Large intestine (tissue), 12 donors: ENCODE measurements at places on chromosomes 13 and 19. TPM values are rescaled to one million over a fixed set of nuclear protein-coding genes. Genes with fewer than 3 reads are reported as not detected.

- H3K27ac ChIP-seq, result no peak overlapping the region
- DNase-seq, result no peak
- no peaks in the 10 kb centered on the region for H3K36me3 ChIP-seq
- H3K4me3 ChIP-seq, result no peak overlapping the region
- no peaks in the 10 kb centered on the region for H3K27me3 ChIP-seq
These were observed 162.1 kb downstream of the ZIC5 start for GRCh38 chr13:99809496-99809895.

Gene ETV2
- 1.5 TPM for polyA plus RNA-seq

Gene B3GNT8
- polyA plus RNA-seq, result 29.7 TPM

DNA sequence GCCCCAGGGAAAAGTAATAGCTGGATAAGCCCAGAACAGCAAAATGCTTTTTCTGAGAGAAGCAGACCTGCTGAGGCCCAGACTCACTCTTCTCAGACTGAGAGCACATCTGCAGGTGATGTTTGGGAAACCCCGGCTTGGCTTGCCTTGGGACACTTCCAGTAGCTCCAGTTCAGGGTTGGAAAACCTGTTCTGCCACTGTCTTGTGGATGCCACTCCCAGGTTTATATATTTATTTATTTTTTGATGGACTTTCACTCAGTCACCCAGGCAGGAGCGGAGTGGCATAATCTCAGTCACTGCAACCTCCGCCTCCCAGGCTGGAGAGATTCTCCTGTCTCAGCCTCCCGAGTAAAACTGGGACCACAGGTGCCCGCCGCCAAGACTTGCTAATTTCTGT is 8.0 kb upstream of the SMARCA4 start:
- H3K27me3 ChIP-seq, result no peaks in the 10 kb centered on the region
- no peak for DNase-seq
- H3K4me3 ChIP-seq, result no peak overlapping the region

Gene DIRAS1
- polyA plus RNA-seq, result 2.6 TPM

DNA sequence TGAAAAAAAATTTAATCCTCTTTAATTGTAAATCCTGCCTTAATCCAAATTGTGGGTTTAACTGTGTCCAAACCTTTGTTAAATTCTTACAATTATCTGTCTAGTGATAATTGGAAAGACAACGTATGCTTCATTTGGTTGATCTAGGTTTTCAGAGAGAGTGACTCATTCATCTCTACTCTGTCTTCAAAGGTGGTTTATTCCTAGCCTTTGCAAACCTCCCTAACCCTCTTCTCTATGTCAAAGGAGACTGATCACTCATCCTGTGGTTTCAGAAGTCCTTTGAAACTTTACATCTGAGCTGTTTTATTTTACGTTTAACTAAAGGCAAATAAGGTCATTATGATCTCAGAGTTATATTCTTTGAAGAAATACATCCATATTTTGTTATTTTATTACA is 8.8 kb upstream of the OXGR1 start:
- no peak overlapping the region for H3K27ac ChIP-seq
- no peaks in the 10 kb centered on the region for H3K36me3 ChIP-seq
- no peaks in the 10 kb centered on the region for H3K27me3 ChIP-seq

DNA sequence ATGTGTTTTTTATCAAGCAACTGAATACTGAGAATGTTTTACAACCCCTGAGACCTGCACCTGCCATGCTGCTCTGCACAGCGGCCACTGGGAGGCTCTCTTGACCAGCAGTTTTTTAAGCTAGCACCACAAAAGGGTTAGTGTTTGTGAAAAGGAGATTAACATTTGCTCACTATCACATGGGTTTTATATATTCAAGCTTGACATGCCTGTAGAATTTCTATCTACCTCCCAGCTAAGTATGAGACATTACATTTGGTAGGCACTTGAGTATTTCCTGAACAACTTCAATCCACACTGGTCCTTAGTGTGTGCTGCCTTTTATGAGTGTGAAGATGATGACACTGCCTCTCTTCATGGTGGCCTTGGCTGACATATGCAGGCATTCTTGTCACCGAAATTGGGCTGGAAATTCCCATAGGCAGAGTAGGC is 1238.9 kb downstream of the UQCRFS1 start:
- H3K4me1 ChIP-seq, result no peaks in the 10 kb centered on the region
- no peak overlapping the region for H3K4me3 ChIP-seq
- no peaks in the 10 kb centered on the region for H3K36me3 ChIP-seq
- H3K27me3 ChIP-seq, result no peaks in the 10 kb centered on the region
- no peak for DNase-seq

- no peaks in the 10 kb centered on the region for H3K4me1 ChIP-seq
- no peak overlapping the region for H3K27ac ChIP-seq
- H3K36me3 ChIP-seq, result no peaks in the 10 kb centered on the region
- no peak for DNase-seq
These were observed 131.7 kb downstream of the UGGT2 start for GRCh38 chr13:95921485-95921884.

Gene FFAR1
- 1.8 TPM for polyA plus RNA-seq

DNA sequence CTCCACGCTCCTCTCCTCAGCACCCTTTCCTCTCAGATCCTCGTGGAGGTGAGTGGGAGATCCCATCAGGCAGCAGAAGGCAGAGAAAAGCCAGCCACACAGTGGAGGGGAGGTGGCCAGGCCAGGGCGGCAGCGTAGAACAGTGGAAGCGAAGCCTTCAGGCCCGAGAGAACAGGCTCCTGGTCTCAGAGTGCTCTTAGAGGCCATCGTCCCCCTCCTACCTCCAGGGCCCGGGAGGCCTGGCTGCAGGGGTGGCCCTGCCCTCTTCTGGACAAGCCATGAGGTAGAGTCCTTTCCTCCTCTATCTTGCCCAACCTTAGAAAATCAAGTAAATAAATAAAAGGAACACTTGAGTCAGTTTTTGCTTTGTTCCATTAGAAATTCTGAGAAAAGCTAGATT is 202.0 kb downstream of the KATNAL1 start:
- peaks cover 13% of the 10 kb centered on the region for H3K4me1 ChIP-seq
- H3K27ac ChIP-seq, result no peak overlapping the region
- no peak for DNase-seq
- no peaks in the 10 kb centered on the region for H3K36me3 ChIP-seq
- H3K27me3 ChIP-seq, result no peaks in the 10 kb centered on the region

GRCh38 chr13:22126433-22127021 is 455.7 kb downstream of the FGF9 start:
- no peak overlapping the region for H3K4me3 ChIP-seq
- no peak overlapping the region for H3K27ac ChIP-seq
- no peaks in the 10 kb centered on the region for H3K4me1 ChIP-seq
- H3K36me3 ChIP-seq, result no peaks in the 10 kb centered on the region
- DNase-seq, result no peak

Gene TEX101
- not detected for polyA plus RNA-seq

DNA sequence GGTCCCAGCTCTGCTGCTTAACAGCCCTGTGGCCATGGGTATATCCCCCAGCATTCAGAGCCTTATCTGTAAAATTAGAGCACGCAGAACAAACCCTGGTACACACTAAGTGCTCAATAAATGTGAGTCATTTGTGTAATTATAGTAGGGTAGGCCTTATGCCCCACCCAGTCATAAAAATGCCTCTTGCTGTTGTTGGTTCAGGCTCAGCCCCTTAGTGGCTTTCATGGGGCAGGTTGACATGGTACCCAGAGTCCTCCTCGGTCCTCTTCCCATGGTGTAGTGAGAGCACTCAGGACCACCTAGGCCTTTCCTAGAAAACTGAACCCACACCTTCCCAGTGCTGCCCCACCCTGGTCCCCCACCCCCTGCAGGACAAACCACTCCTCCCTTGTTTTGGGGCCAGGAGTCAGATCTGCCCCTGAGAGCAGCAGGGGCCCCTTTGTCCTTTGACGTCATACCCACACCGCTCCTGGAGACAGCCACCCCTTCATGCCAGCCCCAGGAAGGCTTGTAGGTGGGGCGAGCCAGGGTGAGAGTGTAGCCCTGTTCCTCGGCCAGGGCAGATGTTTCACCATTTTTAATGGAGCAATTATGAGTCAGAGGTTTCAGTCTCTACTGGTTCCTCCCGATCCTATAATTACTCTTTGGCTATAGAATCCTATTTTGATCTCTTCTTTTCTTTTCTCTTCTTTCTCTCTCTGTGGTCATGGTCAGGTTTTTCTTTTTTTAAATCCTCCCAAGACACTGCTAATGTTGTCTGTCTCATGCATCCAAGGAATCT is 36.8 kb downstream of the ACTN4 start:
- DNase-seq, result peak; percentile 98
- no peak overlapping the region for H3K4me3 ChIP-seq
- peaks cover 94% of the 10 kb centered on the region for H3K4me1 ChIP-seq
- H3K27me3 ChIP-seq, result no peaks in the 10 kb centered on the region

Gene SHD
- polyA plus RNA-seq, result 4.0 TPM

Gene FBL
- polyA plus RNA-seq, result 226 TPM

Gene C19orf12
- 26.5 TPM for polyA plus RNA-seq

Gene ODAD3
- polyA plus RNA-seq, result 0.79 TPM

DNA sequence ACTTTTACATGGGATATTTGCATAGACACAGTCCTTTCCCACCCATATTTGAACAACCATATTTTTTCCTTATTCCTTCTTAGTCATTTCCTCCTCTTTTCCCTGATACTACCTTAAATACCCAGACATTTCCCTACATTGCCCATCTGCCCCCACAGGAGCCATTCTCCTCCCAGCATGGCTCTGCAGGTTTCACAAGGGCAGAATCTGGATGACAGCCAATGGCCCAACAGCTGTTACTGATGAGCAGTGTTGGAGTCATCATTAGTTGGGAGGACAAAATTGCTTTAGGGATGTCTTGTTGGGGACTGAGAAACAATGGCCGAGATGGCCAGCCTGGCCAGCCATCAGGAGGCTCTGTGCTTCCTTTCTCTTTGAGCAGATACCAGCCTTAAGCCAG is 209.5 kb downstream of the KLF5 start:
- H3K27me3 ChIP-seq, result no peaks in the 10 kb centered on the region
- H3K27ac ChIP-seq, result no peak overlapping the region

- no peak overlapping the region for H3K27ac ChIP-seq
- no peak overlapping the region for H3K4me3 ChIP-seq
- no peaks in the 10 kb centered on the region for H3K27me3 ChIP-seq
- DNase-seq, result no peak
These were observed 96.2 kb upstream of the RFC3 start for GRCh38 chr13:33721724-33722123.

- H3K4me3 ChIP-seq, result no peak overlapping the region
- no peaks in the 10 kb centered on the region for H3K36me3 ChIP-seq
- peaks cover 20% of the 10 kb centered on the region for H3K27me3 ChIP-seq
- no peak overlapping the region for H3K27ac ChIP-seq
- DNase-seq, result no peak
- H3K4me1 ChIP-seq, result no peaks in the 10 kb centered on the region
These were observed 30.2 kb upstream of the SACS start for GRCh38 chr13:23463661-23464060.

Gene RDH8
- not detected for polyA plus RNA-seq

DNA sequence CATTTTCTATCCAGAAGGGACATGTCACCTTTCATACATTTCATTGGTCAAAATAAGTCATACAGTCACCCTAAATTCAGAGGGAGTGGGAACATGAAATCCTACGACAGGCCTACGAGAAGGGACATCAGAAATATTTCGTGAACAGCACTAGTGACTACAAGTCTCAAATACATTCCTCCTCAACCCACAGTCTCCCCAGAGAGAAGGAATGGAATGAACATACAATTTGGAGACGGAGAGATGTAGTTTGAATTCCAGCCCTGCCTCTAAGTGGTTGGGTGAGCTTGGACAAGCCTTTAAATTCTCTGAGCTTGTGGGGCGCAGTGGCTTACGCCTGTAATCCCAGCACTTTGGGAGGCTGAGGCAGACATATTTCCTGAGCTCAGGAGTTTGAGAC is 9.9 kb downstream of the SERTM1 start:
- no peaks in the 10 kb centered on the region for H3K36me3 ChIP-seq
- DNase-seq, result no peak
- no peaks in the 10 kb centered on the region for H3K4me1 ChIP-seq
- no peaks in the 10 kb centered on the region for H3K27me3 ChIP-seq

DNA sequence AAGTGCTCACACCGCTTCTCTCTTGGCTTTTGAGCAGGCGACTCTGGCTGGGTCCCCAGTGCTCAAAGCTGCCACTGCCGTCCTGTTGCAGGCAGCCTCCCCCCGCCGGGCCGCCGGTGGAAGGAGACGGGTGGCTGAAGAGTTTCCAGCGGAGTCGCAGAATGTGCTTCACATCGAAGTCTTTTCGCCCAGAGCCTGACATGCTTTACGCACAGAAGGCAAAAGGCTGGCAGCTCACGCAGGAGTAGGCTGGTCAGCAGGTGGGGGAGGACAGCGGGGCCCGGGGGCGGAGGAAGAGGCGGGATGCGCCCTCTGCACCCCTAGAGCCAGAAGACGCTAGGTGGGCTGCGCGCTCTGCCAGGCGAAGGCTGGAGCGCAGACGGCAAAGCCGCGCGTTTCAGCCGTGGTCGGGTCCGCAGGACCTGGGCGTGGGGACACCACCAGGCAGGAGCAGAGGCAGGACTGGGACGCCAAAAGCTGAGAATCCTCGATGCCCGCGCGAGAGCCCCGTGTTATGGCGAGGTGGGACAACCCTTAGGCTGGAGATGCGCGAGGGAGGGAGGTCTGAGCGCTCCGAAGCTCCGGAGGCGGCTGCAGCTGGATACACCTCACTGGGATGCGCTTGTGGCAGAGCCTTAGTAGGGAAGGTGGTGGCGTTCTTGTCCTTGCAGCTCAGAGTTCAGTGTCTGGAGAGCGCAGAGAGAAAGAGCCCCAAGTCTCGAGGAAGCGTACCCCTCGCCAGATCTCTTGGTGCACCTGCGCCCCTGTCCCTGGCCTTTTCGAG is at the start of gene ATXN8OS:
ATXN8OS (plus strand) TSS at position 329 of the 784 bp plus-strand sequence.
- peaks cover 22% of the 10 kb centered on the region for H3K27me3 ChIP-seq
- no peaks in the 10 kb centered on the region for H3K36me3 ChIP-seq
- no peaks in the 10 kb centered on the region for H3K4me1 ChIP-seq
- DNase-seq, result no peak
- H3K4me3 ChIP-seq, result peak within 1 kb of the TSS; percentile 8
